ENCODE measurements at places on chromosomes 7 and 10.

- no peak for DNase-seq
Observed at GRCh38 chr7:102147008-102147407, 139.7 kb upstream of the SH2B2 start.

DNA sequence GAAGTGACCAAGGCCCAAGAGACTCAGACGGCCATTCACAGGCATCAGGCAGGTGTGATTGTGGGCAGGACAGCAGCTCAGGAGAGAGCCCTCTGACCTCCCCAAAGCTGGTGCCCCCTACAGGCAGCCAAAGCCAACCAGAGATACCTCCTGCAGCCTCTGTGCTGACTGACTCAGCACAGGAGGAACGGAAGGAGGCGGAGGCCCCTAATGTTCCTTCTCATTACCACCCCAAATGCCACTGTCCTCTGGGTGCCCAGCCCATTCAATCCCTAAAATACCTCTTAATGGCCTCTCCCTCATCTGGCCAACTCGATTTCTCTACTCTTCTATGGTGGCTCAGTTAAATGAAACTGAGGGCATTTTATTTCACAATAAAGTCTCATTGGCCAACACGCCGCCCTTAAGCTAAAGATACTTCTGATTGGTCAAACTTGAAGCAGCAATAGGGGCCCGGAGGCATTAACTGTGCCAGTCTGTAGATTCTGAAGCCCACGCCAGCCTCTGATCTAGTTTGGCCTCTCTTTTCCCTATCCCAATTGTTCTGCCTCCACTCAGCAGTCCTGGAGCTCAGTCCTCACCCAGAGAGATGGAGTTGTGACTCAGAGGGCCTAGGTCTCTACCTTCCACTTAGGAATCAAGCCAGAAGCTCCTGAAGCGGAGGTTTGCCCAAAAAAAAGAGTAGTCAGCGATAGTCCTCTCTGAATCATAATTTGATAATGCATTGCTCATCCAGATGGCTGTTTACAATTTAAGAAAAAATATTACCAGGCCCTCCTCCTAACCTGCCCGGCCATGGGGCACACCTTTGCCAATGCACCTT is 1.2 kb downstream of the CYREN start:
- no peak for DNase-seq

DNA sequence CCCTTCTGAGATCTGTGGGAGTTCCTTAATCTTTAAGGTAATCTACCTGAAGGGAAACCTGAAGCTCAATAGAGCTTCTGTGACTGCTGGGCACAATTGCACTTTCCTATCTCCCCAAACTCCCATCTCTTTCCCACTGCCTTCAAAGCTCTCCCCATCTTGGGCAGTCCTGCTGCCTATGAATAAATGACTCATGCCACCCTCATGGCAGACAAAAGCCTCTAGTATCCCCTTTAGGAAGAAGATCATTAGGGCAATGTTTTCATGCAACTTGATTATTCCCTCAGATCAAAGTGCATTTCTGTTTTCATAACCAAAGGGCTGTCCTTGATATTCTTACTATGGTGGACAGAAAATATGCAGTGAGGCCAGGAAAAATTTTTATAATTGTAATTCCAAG is 704.9 kb upstream of the LRRN3 start:
- no peak for DNase-seq

DNA sequence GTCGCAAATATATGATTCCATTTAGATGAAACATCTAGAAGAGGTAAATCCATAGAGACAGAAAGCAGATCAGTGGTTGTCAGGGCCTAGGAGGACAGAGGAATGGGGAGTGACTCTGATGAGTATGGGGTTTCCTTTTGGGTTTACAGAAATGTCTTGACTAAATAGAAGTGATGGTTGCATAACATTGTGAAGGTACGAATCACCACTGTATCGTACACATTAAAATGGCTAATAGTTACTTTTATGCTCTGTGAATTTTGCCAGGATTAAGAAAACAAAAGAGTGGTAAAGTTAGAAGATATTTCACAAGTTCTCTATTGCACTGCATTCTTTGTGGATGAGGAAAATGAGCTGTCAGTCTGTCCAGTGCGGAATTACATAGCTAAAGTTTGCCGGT is 407.4 kb downstream of the KCNMA1 start:
- no peak for DNase-seq

DNA sequence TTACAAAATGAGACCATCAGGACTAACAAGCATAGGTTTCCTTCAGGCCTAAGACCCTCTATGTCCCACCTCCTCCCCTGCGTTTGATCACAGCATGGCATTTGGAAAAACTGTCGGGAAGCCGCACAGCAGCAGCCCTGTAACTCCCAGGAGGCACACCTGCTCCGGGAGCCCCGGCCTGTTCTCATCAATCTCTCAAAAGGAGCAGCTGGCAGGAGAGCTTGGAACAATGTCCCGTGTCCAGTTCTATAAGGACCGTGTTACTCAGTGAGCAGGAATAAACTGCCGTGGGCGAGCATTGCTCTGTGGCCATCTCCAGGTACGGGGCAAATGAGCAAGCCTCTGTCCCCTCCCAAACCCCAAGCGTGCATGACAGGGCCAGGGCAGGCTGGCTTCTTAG is 236.9 kb downstream of the SFMBT2 start:
- no peak for DNase-seq

DNA sequence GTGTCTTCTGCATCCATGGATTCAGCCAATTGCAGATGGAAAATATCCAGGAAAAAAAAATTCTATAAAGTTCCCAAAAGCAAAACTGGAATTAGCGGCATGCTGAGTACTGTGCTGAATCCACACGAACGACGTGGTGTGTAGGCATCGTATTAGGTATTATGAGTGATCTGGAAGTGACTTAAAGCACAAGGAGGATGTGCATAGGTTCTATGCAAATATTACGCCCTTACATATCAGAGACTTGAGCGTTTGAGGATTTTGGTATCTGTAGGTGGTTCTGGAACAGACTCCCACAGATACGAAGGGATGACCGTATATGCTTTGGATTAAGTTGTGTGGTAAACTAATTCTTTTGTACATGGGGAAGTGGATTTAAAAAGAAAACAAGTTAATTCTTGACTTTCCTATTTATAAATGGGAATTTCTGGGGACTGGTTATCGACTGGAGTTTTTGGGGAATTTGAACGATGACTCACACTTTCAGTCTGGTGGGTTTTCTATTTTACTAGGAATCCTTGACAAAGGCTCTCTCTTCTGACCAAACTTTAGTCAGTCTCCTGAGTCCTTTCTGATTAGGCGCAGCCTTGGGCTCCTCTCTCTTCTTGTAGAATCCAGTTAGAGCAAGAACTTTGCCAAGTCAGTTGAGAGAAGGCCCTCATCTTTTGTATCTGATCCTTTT is 5.4 kb upstream of the NUB1 start:
- DNase-seq: no peak

GRCh38 chr7:50314836-50315592 is 10.5 kb downstream of the IKZF1 start:
- no peak for DNase-seq

GRCh38 chr7:90892213-90892612 is 296.1 kb downstream of the CDK14 start:
- DNase-seq: no peak

GRCh38 chr7:96416116-96416515 is 94.2 kb upstream of the SLC25A13 start:
- DNase-seq: no peak

DNA sequence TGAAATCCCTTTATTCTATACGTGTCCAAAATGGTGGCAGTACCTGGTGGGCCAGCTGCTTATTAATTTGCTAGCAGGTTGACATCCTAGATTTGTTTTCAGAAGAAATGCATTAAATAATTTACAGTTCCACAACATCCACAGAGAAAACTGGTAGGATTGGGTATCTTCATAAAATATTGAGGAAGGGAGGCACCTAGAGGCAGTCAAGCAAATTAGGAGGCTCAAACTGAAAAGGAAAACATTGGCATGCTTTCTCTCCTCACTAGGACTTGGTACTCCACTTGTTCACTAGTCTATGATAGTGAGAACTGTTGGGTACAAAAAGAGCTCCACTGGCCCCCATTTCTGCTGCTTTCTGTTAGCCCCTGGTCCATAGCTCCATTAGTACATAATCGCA is 18.3 kb upstream of the LRGUK start:
- no peak for DNase-seq
